ENCODE measurements at places on chromosomes 7 and 10. TPM values are rescaled to one million over a fixed set of nuclear protein-coding genes. Genes with fewer than 3 reads are reported as not detected.

Gene OR13A1
- total RNA-seq, result not detected

GRCh38 chr10:89531359-89531758 lies 4.0 kb downstream of the SLC16A12 start:
- no peak for DNase-seq
- no peak overlapping the region for H3K27ac ChIP-seq
- H3K27me3 ChIP-seq, result no peaks in the 10 kb centered on the region
- peaks cover 6% of the 10 kb centered on the region for H3K36me3 ChIP-seq
- no peak overlapping the region for H3K4me3 ChIP-seq

DNA sequence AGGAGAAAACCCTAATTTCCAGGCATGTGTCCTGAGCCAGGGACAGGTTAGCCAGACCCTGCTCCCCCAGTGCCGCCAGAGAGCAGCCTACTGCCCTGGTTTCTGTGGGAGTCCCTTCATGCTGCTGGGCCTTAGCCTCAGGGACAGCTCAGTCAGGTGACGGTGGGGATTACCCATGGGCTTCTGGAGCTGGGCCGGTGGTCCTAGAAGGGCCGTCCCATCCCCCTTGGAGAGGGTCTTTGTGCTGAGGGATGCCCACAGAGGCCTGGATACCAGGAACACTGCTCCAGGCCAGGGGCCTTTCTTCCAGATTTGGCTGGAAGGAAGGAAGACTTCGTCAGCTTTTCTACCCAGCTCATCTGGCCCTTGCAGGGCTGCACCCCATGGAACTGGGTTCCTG lies 71.4 kb upstream of the ZNF722 start:
- H3K27ac ChIP-seq, result no peak overlapping the region
- no peak overlapping the region for H3K4me3 ChIP-seq
- H3K4me1 ChIP-seq, result no peaks in the 10 kb centered on the region
- DNase-seq, result no peak

Gene KLF14
- not detected for total RNA-seq

Gene GALNT11
- total RNA-seq, result 34.1 TPM

Gene CLRN3
- not detected for total RNA-seq

- H3K36me3 ChIP-seq, result no peaks in the 10 kb centered on the region
- peaks cover 39% of the 10 kb centered on the region for H3K4me1 ChIP-seq
- H3K27ac ChIP-seq, result no peak overlapping the region
- no peak for DNase-seq
Observed at GRCh38 chr7:101860316-101861217, 43.1 kb downstream of the CUX1 start.

- no peak overlapping the region for H3K4me3 ChIP-seq
- peaks cover 2% of the 10 kb centered on the region for H3K36me3 ChIP-seq
- no peaks in the 10 kb centered on the region for H3K27me3 ChIP-seq
- peaks cover 58% of the 10 kb centered on the region for H3K4me1 ChIP-seq
- DNase-seq, result no peak
Observed at GRCh38 chr7:47601119-47601880, 19.4 kb upstream of the TNS3 start.

GRCh38 chr10:35641676-35642034 lies 441 bp downstream of the FZD8 start:
- H3K4me3 ChIP-seq, result peak overlapping the region; percentile 81
- no peaks in the 10 kb centered on the region for H3K27me3 ChIP-seq
- no peak overlapping the region for H3K27ac ChIP-seq
- H3K36me3 ChIP-seq, result no peaks in the 10 kb centered on the region

DNA sequence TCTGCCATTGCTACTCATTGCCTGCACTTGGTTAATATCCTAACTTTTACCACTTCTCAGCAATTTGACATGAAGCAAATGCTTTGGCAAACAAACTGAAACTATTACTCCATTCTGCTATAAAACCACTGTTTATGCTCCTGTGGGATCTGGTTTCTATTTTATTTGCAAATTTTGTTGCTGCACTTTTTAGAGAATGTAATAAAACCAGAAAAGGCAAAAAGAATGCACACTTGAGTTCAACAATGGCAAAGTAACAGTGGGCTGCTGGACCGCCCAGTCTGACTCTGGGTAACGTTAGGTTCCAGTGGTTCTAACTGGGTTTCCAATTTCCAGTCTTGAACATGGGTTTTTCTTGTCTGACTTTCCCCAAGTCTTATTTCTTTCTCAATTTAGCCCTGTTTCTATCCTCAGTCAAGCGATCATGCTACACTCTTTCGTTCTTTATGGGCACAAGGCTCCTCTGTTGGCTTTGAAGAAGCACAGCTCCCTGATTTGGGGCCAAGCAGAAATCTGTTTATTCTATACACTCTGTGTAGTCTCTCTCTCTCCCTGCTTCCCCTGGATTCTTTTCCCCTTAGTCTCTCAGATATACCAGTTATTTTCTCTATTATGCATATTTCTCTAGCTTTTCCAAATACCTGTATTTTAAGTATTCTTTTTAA lies 129.2 kb upstream of the FAM3C start:
- H3K4me1 ChIP-seq, result peaks cover 17% of the 10 kb centered on the region
- no peak for DNase-seq
- no peak overlapping the region for H3K4me3 ChIP-seq

Gene SLC26A3
- not detected for total RNA-seq

Gene PTPRZ1
- 0.38 TPM for total RNA-seq

Gene SPACDR
- not detected for total RNA-seq

DNA sequence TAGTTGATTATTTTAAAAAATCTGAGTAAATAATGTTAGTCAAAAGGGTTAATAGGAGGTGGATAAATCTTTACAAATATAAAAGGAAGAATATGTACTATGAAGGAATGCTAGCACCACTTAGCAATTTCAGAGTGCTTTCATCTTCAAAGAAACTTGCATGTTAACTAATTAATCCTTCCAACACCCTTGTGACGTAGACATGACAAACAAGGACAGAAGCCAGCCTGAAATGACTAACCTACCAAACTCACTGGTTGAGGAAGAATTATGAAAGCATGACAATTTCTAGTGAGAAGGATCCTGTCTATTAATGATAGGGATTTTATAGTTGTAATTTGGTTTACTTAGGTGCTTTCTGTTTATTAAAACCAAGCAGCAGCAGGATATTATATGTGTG lies 468.0 kb upstream of the FZD8 start:
- H3K4me3 ChIP-seq, result no peak overlapping the region
- H3K36me3 ChIP-seq, result no peaks in the 10 kb centered on the region
- H3K27ac ChIP-seq, result no peak overlapping the region
- no peaks in the 10 kb centered on the region for H3K27me3 ChIP-seq

DNA sequence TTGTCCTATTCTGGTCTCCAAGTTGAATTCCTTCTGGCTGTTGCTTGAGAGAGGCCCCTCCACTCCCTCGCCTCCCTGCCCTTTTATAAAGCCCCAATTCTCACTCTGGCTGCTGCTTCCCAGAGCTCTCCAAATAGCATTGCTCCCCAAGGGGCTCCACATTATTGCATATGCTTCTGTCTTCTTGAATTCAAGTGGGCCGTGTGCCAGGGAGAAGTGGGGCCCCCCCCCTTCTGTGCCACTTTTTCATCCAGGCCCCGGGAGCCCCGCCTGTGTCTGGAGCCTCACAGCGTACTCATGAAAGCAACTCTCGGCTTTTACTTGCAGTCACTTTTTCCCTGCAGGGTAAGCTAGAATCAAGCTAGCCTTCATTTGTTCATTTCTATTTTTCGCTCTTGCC lies 265.1 kb downstream of the CCSER2 start:
- no peak overlapping the region for H3K27ac ChIP-seq
- peak; percentile 76 for DNase-seq
- H3K36me3 ChIP-seq, result no peaks in the 10 kb centered on the region
- no peaks in the 10 kb centered on the region for H3K27me3 ChIP-seq

GRCh38 chr10:125060482-125060825 lies 99.9 kb downstream of the CTBP2 start:
- H3K27me3 ChIP-seq, result no peaks in the 10 kb centered on the region
- H3K4me3 ChIP-seq, result peak overlapping the region; percentile 51
- DNase-seq, result no peak
- peaks cover 94% of the 10 kb centered on the region for H3K4me1 ChIP-seq
- peak overlapping the region; percentile 93 for H3K27ac ChIP-seq

GRCh38 chr10:111297351-111297848 lies 220.6 kb downstream of the ADRA2A start:
- no peak overlapping the region for H3K4me3 ChIP-seq
- no peaks in the 10 kb centered on the region for H3K36me3 ChIP-seq
- H3K4me1 ChIP-seq, result peaks cover 11% of the 10 kb centered on the region
- H3K27ac ChIP-seq, result peak overlapping the region; percentile 64

Gene EIF5AL1
- total RNA-seq, result not detected

DNA sequence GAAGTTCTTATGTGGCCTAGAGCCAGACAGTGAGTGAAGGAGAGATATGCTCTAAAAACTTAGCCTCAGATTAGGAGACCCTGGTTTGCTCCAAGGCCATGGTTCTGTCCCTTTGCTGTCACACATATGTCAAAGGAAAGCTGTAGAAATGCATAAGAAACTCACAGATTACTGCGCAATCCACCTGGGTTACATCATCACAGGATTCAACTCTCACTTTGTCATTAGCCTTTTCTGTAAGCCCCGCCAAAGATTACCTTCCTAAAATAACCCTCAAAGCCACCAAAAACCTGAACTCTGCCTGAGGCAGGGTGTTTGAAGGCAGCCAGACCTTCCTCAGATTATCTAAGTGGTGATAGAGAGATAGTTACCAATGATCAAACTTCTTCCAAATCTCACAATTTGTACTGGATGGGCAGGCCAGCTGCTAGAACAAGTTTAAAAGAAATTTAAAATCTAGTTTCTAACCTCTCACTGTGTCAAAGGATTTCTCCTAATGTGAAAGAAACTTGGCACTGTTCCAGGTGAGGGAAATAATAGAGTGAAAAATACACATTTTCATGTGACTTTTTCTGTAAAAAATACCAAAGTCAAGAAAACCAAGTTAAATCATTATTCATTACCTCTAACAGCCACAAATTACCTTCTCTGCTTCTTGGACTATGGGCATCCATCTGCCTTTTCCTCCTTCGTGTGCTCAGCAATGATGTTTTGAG lies 567.2 kb downstream of the SUGCT start:
- no peak overlapping the region for H3K27ac ChIP-seq
- no peaks in the 10 kb centered on the region for H3K27me3 ChIP-seq
- H3K4me3 ChIP-seq, result no peak overlapping the region
- H3K36me3 ChIP-seq, result no peaks in the 10 kb centered on the region
- no peak for DNase-seq

Gene PITX3
- total RNA-seq, result not detected

DNA sequence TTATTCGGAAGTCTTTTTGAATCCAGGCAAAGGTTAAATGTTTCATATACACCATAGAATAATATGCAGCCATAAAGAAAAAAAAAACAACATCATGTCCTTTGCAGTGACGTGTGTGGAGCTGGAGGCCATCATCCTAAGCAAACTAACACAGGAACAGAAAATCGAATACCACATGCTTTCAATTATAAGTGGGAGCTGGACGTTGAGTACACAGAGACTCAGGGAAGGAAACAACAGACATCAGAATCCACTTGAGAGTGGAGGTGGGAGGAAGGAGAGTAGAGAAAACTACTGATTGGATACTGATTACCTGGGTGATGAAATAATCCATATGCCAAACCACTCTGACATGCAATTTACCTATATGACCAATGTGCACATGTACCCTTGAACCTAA lies 293.4 kb downstream of the KLF6 start:
- no peak overlapping the region for H3K27ac ChIP-seq
- H3K36me3 ChIP-seq, result no peaks in the 10 kb centered on the region
- no peak overlapping the region for H3K4me3 ChIP-seq
- H3K27me3 ChIP-seq, result no peaks in the 10 kb centered on the region
- peaks cover 35% of the 10 kb centered on the region for H3K4me1 ChIP-seq

Gene OR9A2
- not detected for total RNA-seq

DNA sequence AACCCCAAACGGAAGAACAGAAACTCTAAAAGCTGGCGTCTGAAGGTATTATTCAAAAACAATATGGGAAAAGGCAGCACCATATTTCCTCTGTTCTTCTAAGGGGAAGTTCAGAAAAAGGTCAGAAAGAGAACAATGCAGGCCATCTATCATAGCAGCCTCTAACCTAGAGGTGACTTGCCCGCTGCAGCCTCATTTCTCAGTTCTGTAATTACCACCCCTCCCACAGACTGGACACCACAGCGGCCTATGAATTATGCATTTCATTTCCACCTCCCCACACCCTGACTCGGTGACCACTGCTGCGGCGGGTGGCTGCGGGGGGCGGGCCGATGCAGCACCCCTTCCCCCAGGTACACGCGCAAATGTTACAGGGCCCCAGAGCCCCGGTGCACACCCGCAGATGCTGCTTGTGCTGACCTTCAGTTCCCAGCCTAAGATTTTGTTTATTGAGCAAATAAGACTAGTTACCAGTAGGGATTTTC lies 125.5 kb downstream of the CLEC2L start:
- H3K27me3 ChIP-seq, result no peaks in the 10 kb centered on the region
- H3K27ac ChIP-seq, result peak overlapping the region; percentile 83
- peaks cover 2% of the 10 kb centered on the region for H3K36me3 ChIP-seq
- DNase-seq, result no peak

GRCh38 chr7:99137411-99138180 lies 6.3 kb downstream of the SMURF1 start:
- H3K4me3 ChIP-seq, result peak overlapping the region; percentile 68
- H3K36me3 ChIP-seq, result peaks cover 2% of the 10 kb centered on the region
- peaks cover 81% of the 10 kb centered on the region for H3K4me1 ChIP-seq

DNA sequence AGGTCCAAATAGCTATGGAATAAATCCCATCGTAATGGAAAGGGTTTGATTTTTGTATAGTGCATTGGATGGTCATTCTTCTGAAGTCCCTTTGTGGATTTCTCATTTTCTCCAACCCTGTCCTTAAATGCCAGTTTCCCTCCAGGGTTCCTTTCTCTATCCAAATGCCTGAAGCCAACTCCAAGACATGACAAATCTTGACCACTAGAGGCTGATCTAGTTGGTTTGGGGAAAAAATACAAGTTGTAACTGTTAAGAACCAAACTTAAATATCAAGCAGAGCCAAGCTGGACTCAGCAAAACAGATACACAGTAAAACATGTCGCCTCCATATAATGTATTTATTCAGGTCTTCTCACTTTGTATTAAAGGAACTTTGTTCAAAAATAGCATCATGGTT lies 28.7 kb downstream of the FRMD4A start:
- peaks cover 36% of the 10 kb centered on the region for H3K4me1 ChIP-seq
- DNase-seq, result no peak
- no peaks in the 10 kb centered on the region for H3K36me3 ChIP-seq
- peak overlapping the region; percentile 16 for H3K27ac ChIP-seq

Gene HABP2
- total RNA-seq, result 0.18 TPM

DNA sequence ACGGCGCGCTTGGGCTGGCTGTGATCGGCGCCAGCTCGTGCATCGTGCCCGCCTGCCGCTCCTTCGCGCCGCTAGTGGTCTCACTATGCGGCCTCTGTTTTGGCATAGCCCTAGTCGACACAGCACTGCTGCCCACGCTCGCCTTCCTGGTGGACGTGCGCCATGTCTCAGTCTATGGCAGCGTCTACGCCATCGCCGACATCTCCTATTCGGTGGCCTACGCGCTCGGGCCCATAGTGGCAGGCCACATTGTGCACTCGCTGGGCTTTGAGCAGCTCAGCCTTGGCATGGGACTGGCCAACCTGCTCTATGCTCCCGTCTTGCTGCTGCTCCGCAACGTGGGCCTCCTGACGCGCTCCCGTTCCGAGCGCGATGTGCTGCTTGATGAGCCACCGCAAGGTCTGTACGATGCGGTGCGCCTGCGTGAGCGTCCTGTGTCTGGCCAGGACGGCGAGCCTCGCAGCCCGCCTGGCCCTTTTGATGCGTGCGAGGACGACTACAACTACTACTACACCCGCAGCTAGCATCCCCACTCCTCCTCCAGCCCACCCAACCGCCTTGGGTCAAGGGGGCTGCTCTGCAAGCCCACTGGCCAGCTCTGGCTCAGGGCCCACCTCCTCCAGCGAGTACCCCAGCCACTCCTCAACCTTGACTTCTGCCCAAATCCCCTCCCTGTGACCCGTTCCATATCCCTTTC lies 1.9 kb downstream of the SLC18A3 start:
- H3K4me3 ChIP-seq, result no peak overlapping the region
- peaks cover 21% of the 10 kb centered on the region for H3K4me1 ChIP-seq
- no peak overlapping the region for H3K27ac ChIP-seq
- no peak for DNase-seq

All from osteocyte (in vitro differentiated cells).